GM13977 (cell line): ENCODE measurements at places on chromosomes 16 and 17.
A peak's percentile ranks its signal among the peaks of the same experiment; 100 is the strongest.

DNA sequence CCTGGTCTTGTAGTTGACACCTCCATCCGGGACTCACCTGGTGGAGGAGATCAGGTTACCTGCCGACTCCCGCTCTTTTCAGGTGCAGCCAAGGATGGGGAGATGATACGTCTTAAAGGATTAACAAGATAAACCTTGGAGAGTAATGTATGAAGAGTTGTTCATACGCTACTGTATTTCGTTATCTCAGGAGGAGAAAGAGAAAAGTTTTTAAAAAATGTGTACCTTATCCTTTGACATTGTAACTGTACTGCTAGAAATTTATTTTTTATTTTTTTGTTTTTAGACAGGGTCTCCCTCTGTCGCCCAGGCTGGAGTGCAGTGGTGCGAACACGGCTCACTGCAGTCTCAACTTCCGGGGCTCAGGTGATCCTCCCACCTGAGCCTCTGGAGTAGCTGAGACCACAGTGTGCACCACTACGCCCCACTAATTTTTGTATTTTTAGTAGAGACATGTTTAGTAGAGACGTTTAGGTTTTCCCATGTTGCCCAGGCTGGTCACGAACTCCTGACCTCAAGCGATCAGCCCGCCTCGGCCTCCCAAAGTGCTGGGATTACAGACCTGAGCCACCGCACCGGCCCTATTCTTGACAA lies 764 bp upstream of the SMURF2 start:
- DNase-seq: no peak

GRCh38 chr17:28896491-28896883 lies 1.0 kb downstream of the FLOT2 start:
- no peak for DNase-seq

DNA sequence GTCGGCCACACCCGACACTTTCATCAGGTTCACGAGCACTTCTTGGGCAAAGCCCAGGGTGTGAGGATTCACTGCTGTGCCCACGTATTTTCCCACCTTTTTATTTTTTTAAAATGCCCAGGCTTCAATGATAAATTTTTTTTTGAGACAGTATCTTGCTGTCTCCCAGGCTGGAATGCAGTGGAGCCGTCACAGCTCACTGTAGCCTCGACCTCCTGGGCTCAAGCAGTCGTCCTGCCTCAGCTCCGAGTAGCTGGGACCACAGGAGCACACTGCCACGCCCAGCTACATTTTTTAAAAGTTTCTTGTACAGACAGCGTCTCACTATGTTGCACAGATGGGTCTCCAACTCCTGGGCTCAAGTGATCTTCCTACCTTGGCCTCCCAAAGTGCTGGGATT lies 17.8 kb downstream of the UTS2R start:
- no peak for DNase-seq

- no peak for DNase-seq
Measured at GRCh38 chr16:20850981-20851380, 44.7 kb downstream of the REXO5 start.

- no peak for DNase-seq
Measured at GRCh38 chr17:282000-282911, 70.4 kb downstream of the RPH3AL start.

- DNase-seq: no peak
Measured at GRCh38 chr16:49130397-49130796, 151.2 kb downstream of the CBLN1 start.

DNA sequence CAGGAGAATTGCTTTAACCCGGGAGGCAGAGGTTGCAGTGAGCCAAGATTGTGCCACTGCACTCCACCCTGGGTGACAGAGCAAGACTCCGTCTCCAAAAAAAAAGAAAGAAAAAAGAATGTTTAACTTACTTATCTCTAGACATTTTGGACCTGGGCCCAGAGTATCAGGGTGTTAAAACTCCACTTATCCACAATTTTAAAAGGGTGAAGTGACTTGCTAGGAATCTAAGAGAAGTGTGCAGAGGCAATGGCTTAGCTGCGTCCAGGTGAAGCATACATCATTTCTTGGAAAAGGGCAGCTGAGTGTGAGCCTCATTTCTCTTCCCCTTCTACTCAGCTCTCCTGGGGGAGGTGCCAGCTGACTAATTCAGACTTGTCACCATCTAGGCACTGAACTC lies 25.1 kb downstream of the ALDH3A2 start:
- no peak for DNase-seq

DNA sequence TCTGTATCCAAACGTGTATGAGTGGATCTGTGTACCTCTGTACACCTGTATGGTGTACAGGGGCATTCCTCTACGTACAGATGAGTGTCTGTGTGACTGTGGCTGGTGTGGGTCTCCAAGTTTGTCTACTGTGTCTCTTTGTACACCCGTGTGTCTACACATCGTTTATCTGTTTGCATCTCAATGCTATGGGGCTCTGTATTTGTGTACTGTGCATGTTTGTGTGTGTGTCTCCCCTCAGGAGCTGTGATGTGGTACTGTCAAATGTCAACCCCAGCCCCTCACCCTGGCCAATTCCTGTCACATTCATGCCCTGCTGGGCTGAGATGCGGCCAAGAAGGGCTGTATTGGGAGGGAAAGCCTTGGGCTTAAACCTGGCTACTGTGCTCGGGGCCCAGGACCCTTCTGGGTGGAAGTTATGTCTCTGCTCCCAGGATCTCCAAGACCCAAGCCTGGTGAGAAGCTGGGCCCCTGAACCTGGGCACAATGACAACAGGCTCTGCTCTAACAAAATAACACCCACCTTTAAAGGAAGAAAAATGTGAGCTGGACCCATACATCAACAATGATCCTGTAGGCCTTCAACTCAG lies 3.5 kb upstream of the NAGS start:
- DNase-seq: no peak

DNA sequence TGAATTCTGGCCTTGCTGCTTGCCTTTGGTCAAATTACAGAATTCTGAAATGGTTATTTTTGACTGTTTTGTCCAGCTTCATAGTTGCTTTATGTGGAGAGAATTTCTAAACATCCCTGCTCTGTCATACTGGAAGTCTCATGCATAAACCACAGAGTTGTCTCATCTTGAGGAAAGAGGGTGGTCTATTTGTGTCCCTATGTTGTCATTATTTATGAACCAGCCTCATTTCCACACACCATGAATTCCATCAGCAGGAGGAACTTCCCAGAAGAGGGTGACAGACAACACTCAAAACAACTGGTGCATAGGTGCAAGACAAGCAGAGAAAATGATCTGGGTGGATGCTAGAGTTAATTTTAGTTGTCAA lies 525.8 kb upstream of the GOT2 start:
- no peak for DNase-seq

DNA sequence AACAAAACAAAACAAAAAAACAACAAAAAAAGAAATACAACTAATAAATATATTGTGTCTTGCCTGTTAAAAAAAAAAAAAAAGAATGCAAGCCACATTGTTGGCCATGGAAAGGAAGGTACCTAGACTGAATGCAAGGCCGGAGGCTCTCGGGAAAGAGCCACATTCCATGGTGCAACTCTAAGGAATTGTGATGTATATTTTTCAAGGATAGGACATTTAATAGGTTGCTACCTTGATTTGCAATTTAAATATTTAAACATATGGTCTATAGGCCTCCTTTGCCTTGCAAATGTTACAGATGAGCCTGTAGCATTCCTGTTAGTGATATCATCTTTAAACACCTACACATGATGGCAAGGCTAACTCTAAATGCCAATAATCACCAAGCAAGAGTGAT lies 650.9 kb downstream of the TOX3 start:
- DNase-seq: no peak

- DNase-seq: no peak
Measured at GRCh38 chr16:61435346-61435745, 600.9 kb downstream of the CDH8 start.

DNA sequence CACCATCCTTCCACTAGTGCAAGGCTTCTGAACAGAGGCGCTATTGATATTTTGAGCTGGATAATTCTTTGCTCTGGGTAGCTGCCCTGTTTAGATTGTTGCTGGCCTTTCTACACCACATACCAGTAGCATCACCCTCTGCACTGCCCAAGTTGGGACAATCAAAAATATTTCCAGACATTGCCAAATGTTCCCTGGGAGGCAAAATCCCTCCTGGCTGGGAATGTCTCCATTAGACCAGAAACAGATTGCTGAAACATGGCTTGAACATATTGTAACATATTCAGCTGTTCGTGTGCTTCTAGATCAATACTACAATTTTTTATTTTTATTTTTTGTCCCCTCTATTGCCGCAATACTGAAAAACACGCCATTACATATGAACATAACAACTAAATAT lies 174.6 kb downstream of the ABCA8 start:
- no peak for DNase-seq

- DNase-seq: peak; percentile 96
Measured at GRCh38 chr17:74923538-74924249, 379 bp upstream of the OTOP2 start.

DNA sequence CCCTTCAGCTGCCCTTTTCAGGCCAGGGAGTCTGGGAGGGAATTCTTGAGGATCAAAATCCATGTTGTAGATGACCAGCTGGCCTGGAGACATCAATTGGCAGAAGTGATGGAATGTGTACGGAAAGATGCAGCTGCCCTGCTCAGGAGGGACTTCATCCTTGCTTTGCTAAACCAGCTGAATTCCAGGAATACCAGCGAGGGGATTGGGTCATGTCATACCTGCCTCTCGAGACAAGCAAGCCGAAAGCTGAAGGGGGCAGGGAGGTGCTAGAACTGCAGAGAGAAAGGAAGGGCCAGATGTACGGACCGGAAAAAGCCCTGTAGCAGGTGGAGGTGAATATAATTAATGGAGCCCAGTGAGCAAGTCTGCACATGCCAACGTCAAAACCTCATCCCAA lies 25.6 kb upstream of the NTN1 start:
- DNase-seq: no peak

DNA sequence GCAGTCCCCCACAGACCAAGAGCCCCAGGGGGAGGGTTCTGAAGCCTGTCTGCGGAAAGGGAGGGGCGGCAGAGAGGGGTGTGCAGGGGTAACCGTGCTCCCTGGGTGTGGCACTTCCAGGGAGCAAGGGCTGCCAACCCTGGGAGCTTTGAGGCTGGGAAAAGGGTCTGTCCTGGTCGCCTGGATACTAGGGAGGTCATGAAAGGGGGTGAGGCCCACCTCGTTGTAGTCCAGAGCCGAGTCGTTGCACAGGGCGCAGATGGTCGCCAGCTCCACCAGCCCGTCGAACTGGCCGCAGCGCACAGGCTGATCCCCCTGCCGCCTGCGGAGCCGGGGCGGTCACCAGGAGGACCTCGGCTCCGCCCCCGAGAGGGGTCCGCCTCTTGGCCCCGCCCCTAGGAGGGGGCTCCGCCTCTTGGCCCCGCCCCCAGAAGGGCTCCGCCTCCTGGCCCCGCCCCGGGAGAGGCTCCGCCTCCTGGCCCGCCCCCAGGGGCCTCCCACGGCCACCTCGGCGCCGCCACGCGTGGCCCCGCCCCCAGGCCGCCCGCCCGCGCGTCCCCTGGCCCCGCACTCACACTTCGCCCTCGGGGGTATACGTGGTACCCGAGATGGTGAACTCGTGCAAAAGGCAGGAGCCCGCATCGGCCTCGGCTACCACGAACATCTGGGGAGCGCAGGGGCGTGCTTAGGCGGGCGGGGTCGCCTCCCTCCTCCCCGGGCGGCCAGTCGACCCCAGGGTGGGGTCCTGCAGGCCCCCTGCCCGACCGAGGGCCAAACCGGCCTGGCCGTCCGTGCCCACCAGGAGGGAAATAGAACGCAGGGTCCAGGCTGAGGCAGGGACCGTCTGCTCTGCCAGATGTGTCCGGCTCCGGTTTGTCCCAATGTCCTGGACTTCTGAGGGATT lies 19.5 kb downstream of the ATP2A3 start:
- DNase-seq: peak; percentile 73

GRCh38 chr16:63283721-63284120 lies 1247.5 kb upstream of the CDH8 start:
- DNase-seq: no peak

GRCh38 chr17:21168555-21168865 lies 41.7 kb downstream of the DHRS7B start:
- DNase-seq: no peak

GRCh38 chr16:66574531-66574930 lies 4.7 kb upstream of the CMTM2 start:
- DNase-seq: no peak

DNA sequence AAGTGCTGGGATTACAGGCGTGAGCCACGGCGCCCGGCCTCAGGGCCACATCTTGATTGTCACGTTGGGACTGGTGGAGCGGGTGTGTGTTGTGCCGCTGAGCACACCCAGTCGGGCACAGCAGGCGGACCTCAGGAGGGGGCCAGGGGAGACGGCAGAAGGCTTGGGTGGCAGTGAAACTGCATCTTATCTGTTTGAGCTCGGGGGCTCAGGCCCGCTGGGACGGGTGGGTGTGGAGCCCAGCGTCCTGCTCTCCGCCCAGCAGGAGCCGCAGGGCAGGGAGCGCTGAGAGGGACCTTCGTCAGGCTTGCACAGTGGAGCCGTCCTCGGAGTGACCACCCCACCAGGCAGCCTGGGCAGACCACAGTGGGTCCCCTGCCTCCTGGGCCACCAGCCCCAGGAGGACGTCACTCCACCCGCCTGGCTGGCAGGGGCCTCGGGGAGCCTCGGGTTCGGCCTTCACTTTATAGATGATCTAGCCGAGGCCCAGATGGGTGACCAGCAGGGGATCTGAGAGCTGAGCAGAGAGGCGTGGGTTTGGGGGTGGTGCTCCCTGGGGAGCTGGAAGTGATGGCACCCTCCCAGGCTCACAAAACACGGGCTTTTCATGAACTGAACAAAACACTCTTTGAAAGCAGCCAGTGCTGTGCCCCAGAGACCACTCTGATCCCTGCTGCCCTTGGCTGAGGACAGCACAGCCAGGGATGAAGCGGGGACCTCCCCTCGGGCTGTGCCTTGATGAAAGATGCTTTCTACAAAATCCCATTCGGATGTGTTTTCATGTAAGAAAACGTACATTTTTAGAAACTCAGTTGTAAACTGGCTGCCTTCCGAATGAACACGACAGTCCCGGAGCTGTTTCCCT lies 181.1 kb downstream of the SEC14L1 start:
- no peak for DNase-seq

DNA sequence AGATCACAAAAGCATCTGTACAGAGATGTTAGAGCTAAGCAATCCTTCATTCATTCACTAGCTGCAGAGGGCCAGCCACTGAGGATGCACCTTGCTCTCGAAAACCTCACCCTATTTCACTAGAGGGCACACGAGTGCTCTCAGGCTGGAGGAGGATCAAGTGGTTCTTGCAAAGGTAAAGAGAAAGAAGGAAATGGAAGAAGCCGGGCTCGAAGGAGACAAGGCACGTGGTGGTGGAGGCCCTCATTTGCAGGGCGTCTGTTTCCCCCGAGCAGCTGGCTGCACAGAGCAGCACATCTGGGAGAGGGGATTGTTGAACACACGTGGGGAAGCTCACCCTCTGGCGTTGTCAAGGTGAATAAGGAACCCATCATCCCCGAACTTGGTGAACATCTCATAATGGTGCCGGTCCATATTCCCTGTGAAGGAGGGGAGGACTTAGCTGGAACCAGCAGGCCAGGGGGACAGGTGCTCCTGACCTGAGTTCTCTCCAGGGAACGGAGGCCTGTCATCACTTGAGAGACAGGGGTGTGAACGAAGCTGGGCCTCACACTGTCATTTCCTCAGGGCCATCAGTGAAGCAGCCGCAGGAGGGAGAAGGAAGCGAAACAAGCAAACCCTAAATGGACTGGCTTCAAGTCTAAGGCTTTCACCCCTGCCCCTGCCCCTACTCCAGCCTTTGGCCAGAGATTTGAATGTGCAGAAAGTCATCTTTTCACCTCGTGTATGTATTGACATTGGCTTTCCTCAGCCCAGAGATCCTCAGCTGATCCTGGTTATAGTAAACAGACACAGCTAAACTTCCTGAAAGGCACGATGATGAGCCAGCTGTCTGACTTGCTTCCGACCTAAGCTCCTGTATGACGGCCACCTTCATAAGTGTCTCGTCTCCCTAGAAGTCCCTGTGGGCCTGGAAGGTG lies 27.6 kb downstream of the PRKAR1A start:
- no peak for DNase-seq

GRCh38 chr16:88799569-88800276 lies 3.9 kb upstream of the CDT1 start:
- DNase-seq: no peak
